ENCODE measurements at places on chromosomes 3 and 15. TPM values are rescaled to one million over a fixed set of nuclear protein-coding genes. Genes with fewer than 3 reads are reported as not detected.
A peak's percentile ranks its signal among the peaks of the same experiment; 100 is the strongest.

DNA sequence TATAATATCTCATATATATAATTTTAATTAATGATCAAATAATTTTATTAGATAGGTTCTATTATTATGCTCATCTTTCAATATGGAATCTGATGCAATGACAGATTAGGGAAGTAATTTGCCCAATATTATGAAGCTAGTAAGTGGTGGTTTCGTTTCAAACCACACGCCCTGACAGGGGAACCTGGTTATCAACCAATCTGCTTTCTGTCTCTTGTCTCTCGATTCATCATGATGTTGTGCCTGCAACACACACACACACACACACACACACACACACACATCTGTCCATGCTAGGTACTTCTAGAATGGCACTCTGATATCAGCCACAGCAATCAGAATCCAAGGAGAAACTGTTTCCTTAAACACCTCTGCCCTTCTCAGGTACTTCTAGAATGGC is 128.4 kb downstream of the ZBBX start:
- H3K27me3 ChIP-seq, result no peaks in the 10 kb centered on the region
- no peaks in the 10 kb centered on the region for H3K36me3 ChIP-seq
- H3K27ac ChIP-seq, result no peak overlapping the region
- DNase-seq, result no peak
- no peak overlapping the region for H3K4me3 ChIP-seq
- H3K4me1 ChIP-seq, result no peaks in the 10 kb centered on the region

DNA sequence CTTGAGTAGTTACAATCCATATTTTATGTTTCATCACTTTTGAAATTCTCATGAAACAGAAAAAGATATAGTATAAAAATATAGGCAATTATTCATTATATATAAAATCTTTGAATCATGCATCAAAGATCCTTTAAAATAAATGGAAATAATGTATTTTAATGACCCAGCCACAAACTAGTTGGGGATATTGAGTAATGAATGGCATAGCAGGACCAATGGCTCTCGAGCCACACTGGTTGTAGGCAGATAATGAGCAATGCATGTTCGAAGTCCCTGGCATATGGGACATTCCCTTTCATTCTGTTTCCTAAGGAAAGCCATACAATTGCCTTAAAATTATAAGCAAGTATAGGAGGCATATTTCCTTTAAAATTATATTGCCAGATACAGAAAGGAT is 107.4 kb upstream of the IL12A start:
- peaks cover 49% of the 10 kb centered on the region for H3K27me3 ChIP-seq
- no peak overlapping the region for H3K27ac ChIP-seq
- DNase-seq, result no peak
- no peaks in the 10 kb centered on the region for H3K4me1 ChIP-seq
- peaks cover 2% of the 10 kb centered on the region for H3K36me3 ChIP-seq
- no peak overlapping the region for H3K4me3 ChIP-seq

DNA sequence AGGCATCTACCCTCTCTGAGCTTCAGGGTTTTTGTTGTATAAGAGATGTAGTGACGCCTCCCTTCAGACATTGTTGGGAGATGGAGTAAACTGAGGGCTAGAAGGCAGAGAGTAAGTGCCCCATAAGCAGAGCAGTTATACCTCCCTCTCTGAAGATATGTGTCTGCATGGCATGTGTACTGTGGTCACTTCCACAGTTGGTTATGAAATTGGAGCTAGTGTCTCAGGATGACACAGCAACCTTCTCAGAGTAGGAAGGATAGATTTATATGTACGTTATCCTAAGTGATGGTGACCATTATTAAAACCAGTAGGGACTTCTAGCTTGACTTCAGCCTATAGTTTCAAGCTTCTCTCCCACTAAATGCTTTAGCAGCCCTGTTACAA is 17.9 kb downstream of the PXK start:
- no peak overlapping the region for H3K27ac ChIP-seq
- peak overlapping the region; percentile 25 for H3K4me3 ChIP-seq
- H3K36me3 ChIP-seq, result no peaks in the 10 kb centered on the region
- no peak for DNase-seq
- H3K27me3 ChIP-seq, result no peaks in the 10 kb centered on the region
- H3K4me1 ChIP-seq, result peaks cover 31% of the 10 kb centered on the region

- peak overlapping the region; percentile 74 for H3K4me3 ChIP-seq
- H3K36me3 ChIP-seq, result peaks cover 2% of the 10 kb centered on the region
- DNase-seq, result no peak
- peak overlapping the region; percentile 96 for H3K27ac ChIP-seq
Observed at GRCh38 chr3:3172627-3173026, 6.9 kb downstream of the CRBN start.

DNA sequence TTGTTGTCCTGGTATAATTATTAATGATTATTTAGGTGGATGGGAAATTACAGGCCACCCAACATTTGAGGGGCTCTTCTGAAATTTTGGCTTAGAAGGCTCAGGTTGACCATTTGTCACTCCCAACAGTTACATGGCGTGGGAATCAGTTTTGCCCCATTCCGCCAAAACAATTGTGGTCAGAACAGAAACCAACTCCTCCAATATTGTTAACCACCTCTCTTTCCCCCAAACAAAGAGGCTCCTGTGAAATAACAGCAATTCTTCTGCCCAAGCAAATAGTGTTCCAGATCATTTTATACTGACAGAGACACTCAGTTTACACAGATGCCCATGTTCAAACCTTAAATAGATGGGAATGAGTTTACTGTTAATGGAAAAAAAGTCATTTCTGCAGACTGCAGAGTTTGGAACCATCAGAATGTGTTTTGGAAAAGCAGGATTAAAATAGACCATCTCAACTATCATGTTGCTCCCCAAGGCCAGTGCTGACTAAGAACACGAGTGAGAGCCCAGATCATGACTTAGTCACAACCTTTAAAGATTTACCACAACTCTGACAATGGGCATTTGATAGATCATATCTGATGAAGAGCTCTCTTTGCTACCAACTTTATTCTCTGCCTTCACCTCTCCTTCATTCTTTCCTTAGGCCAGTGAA is 102.1 kb downstream of the DUT start:
- H3K27me3 ChIP-seq, result peaks cover 13% of the 10 kb centered on the region
- no peak overlapping the region for H3K4me3 ChIP-seq
- no peaks in the 10 kb centered on the region for H3K4me1 ChIP-seq
- no peak overlapping the region for H3K27ac ChIP-seq
- no peaks in the 10 kb centered on the region for H3K36me3 ChIP-seq

DNA sequence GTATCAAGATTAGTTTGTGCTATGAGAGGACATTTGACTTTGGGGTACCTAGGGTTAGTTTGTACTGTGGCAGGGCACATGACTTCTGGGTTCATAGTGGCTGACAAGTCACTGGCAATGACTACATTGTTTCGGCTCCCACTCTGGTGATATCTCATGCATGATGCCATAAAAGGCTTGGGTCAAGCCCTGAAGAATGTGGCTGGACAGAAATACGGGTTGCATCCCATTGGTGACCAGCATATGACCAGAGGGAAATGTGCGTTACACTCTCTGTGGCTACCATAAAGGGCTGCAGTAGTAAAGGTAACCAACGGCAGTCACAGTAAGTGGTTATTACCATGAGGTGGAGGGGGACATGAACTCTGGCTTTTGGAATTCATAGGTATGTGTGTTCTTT is 18.4 kb downstream of the THOC7 start:
- DNase-seq, result no peak
- H3K27me3 ChIP-seq, result no peaks in the 10 kb centered on the region
- H3K4me1 ChIP-seq, result peaks cover 8% of the 10 kb centered on the region
- no peak overlapping the region for H3K27ac ChIP-seq

PIGBOS1 gene
- total RNA-seq, result 9.0 TPM

- H3K27me3 ChIP-seq, result peaks cover 17% of the 10 kb centered on the region
- no peak overlapping the region for H3K27ac ChIP-seq
- DNase-seq, result no peak
- H3K4me3 ChIP-seq, result no peak overlapping the region
Observed at GRCh38 chr15:38320181-38320580, 67.5 kb downstream of the SPRED1 start.

DNA sequence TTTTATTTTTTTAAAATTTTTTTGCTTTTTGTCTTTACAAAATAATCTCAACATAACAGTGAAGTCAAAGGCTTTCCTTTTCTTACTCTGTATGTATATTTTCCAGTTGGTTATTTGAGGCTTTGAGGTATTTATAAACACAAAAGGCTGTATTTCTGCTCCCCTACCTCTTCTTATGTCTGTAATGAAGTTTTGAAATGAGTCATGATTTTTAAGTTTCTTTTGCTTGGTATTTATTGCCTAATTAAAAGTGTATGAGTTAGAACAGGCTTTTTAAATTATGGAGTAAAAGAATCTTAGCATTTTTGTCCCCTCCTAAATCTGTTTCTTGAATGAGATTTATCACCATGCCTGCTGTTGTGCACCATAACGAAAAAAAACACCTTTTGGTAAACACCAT is 66.0 kb downstream of the DCUN1D1 start:
- peak overlapping the region; percentile 63 for H3K27ac ChIP-seq
- peaks cover 30% of the 10 kb centered on the region for H3K4me1 ChIP-seq
- peaks cover 2% of the 10 kb centered on the region for H3K36me3 ChIP-seq
- H3K27me3 ChIP-seq, result no peaks in the 10 kb centered on the region
- no peak for DNase-seq

C3orf49 gene
- not detected for total RNA-seq

GRCh38 chr3:129224984-129225393 is 24.4 kb upstream of the COPG1 start:
- peak overlapping the region; percentile 66 for H3K27ac ChIP-seq
- peak overlapping the region; percentile 36 for H3K4me3 ChIP-seq
- no peaks in the 10 kb centered on the region for H3K27me3 ChIP-seq
- H3K36me3 ChIP-seq, result no peaks in the 10 kb centered on the region

ISLR gene
- total RNA-seq, result not detected

DNA sequence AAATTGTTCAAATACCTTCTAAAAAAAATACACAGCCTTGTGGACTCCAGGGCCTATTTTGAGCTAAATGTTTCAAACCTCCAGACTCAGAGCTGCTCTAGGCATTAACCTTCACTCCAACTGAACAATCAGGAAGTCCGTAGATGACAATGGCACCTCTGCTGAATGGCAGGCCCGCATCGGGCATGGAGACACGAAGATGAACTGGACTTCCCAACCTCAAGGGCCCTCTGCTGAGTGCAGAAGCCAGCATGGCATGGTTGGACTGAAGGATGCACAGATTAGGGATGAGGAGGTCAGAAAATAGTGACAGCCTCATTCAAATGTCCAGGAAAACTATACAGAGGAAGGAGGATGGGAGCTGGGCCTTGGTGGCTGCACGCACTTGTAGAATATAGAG is 2.2 kb downstream of the FAM174B start:
- no peak for DNase-seq
- peaks cover 11% of the 10 kb centered on the region for H3K4me1 ChIP-seq
- no peak overlapping the region for H3K27ac ChIP-seq

DNA sequence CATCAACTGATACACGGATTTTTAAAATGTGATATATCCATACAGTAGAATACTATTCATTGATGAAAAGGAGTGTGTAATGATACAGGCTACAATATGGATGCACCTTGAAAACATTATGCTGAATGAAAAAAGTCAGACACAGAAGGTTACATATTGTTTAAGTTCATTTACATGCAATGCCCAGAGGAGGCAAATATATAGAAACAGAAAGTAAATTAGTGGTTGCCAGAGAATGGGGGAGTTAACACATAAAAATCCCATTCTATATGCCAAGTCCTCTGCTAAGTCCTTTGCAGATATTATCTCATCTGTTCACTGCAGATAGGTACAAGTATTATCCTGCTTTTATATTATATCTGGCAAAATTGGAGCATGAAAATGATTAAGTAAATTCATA is 22.1 kb upstream of the CDIN1 start:
- H3K27ac ChIP-seq, result no peak overlapping the region
- DNase-seq, result no peak
- H3K4me3 ChIP-seq, result no peak overlapping the region
- no peaks in the 10 kb centered on the region for H3K4me1 ChIP-seq
- H3K36me3 ChIP-seq, result no peaks in the 10 kb centered on the region

DNA sequence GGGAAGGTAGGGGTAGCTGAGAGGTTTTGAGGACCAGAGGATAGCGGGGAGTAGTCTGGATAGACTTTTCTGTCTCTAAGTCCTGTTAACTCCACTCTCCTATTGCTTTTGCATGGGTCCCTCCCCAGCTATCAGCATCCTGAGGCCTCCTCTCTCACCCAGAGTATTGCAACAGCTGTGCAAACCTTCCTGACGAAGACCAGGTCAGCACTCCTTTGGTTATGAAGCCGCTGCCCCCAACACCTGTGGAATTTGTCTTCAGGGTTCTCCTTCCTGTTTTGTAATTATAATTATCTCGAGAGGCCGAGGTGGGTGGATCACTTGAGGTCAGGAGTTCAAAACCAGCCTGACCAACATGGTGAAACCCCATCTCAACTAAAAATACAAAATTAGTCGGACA is 24.8 kb downstream of the TYRO3 start:
- no peak overlapping the region for H3K4me3 ChIP-seq
- H3K36me3 ChIP-seq, result no peaks in the 10 kb centered on the region
- no peak overlapping the region for H3K27ac ChIP-seq
- peaks cover 5% of the 10 kb centered on the region for H3K4me1 ChIP-seq
- peaks cover 40% of the 10 kb centered on the region for H3K27me3 ChIP-seq

DNA sequence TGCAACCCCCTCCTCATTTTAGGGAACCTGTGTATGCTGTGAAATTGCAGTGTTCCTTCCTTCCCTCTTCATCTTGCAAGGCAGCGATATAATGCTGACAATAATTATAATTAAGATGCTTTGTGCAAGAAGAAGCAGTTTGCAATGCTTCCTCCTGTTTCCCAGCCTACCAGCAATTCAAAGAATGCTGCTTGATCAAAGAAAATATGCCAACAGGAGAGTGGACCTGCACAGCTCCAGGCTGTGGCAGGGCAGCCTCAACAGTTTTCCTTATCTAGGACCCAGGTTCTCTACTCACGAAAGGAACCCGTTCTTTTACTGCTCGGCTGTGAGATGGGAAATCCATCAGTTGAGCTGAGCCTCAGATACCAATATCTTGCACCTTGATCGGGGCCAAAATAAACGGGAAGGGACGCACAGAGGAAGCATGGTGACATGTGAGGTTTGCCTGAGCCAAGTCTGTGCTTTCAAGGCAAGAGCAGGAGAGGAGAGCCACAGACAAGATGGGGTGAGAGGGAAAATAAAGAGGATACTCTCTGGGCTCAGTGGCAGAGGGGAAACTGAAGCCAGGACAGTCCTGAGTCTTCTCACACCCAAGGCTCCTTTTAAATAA is 22.6 kb upstream of the LRTM1 start:
- DNase-seq, result no peak
- H3K36me3 ChIP-seq, result no peaks in the 10 kb centered on the region

FSD2 gene
- total RNA-seq, result not detected

DNA sequence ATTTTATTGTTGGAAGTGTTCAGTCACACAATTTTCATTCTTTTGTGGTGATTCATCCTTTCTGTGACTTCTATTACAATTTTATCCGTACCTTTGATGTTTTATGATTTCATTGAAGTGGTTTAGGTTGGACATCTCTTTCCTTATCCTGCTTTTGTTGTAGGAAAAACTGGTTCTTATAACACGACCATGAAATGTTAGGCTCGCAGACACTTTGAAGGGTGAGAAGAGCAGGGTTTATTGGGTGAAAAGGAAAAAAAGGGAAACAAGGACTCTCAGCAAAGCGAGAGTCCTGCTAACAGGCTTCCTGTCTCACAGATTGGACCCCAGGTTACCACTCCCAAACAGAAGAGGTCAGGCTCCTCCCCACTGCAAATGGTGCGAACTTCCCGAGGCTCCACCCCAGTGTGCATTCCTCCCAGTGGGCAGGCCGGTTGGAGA is 257.4 kb downstream of the STXBP5L start:
- H3K4me3 ChIP-seq, result no peak overlapping the region
- H3K4me1 ChIP-seq, result no peaks in the 10 kb centered on the region
- DNase-seq, result no peak
- H3K36me3 ChIP-seq, result no peaks in the 10 kb centered on the region

Data from T-helper 17 cell (primary cell).